CD4-positive, alpha-beta memory T cell (primary cell): ENCODE measurements at places on chromosomes 2 and 18.

- no peaks in the 10 kb centered on the region for H3K36me3 ChIP-seq
- no peaks in the 10 kb centered on the region for H3K4me1 ChIP-seq
- H3K27ac ChIP-seq: no peak overlapping the region
- no peaks in the 10 kb centered on the region for H3K27me3 ChIP-seq
- DNase-seq: no peak
Measured at GRCh38 chr2:111191877-111192276, 71.2 kb downstream of the BCL2L11 start.

- H3K27ac ChIP-seq: no peak overlapping the region
- H3K4me1 ChIP-seq: no peaks in the 10 kb centered on the region
- no peaks in the 10 kb centered on the region for H3K36me3 ChIP-seq
- no peaks in the 10 kb centered on the region for H3K27me3 ChIP-seq
Measured at GRCh38 chr2:216568576-216568975, 64.6 kb upstream of the IGFBP2 start.

- no peak overlapping the region for H3K4me3 ChIP-seq
- no peak overlapping the region for H3K27ac ChIP-seq
- H3K27me3 ChIP-seq: no peaks in the 10 kb centered on the region
- H3K4me1 ChIP-seq: peaks cover 6% of the 10 kb centered on the region
Measured at GRCh38 chr2:191645434-191646162, 32.3 kb upstream of the NABP1 start.

DNA sequence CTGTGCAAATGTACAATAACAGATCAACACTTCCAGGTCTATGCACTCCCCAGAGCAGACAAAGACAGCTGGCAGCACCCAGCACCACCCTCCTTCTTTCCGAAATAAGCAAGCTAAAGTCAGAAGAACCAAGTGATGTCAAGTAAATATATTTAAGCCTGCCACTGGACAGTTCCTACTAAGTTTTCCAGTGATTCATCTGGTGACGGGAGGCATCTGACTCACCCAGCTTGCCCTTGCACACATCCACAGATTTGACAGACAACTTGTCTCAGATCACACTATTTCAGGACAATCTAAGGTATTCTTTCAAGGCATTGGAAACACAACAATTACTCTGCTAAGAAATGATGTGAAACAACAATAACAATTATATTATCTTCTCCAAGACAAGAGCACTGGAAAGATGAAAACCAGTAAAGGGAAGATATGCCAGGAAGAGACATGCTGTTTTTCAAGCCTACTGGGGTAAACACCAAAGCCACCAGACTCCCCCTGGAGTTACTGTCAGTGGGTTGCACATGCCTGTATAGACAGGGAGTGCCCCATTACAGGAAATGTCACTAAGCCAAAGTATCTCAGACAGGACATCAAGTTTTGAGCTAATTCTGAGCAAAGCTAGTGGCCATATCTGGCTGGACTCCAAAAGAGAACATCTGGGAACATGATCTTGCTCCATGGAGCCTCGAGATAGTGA, 287.9 kb upstream of the KLHL29 start:
- H3K36me3 ChIP-seq: no peaks in the 10 kb centered on the region
- no peaks in the 10 kb centered on the region for H3K27me3 ChIP-seq
- no peaks in the 10 kb centered on the region for H3K4me1 ChIP-seq
- no peak for DNase-seq
- no peak overlapping the region for H3K27ac ChIP-seq
- no peak overlapping the region for H3K4me3 ChIP-seq

DNA sequence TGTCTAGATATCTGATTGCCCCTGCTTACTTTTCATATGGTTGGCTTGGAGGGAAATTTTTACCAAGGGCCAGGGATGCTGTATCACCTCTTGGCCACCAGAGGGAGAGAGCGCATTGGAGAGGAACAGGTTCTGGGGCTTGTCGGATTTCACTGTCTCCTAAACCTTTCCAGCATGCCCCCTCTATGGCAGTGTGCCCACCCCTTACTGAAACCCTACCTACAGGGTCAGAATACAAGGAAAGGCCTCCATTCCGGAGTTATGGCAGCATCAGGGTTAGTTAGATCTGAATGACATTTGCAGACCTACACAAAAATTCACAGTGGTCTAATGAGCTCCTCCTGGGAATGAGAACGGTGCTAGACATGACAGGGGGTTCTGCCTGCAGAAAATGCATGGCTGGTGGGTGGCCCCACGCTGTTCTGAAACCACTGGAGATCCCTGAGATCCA, 5.8 kb downstream of the SLC14A2 start:
- H3K36me3 ChIP-seq: no peaks in the 10 kb centered on the region
- H3K4me1 ChIP-seq: no peaks in the 10 kb centered on the region
- H3K4me3 ChIP-seq: no peak overlapping the region
- no peak for DNase-seq
- H3K27me3 ChIP-seq: no peaks in the 10 kb centered on the region

- DNase-seq: no peak
- no peaks in the 10 kb centered on the region for H3K27me3 ChIP-seq
- no peaks in the 10 kb centered on the region for H3K4me1 ChIP-seq
- no peaks in the 10 kb centered on the region for H3K36me3 ChIP-seq
- H3K4me3 ChIP-seq: no peak overlapping the region
Measured at GRCh38 chr18:34886177-34886576, 155.0 kb upstream of the MAPRE2 start.

- DNase-seq: no peak
- H3K36me3 ChIP-seq: no peaks in the 10 kb centered on the region
- no peak overlapping the region for H3K4me3 ChIP-seq
- H3K4me1 ChIP-seq: peaks cover 3% of the 10 kb centered on the region
- H3K27ac ChIP-seq: no peak overlapping the region
- H3K27me3 ChIP-seq: no peaks in the 10 kb centered on the region
Measured at GRCh38 chr2:196729418-196729817, 70.1 kb downstream of the GTF3C3 start.

GRCh38 chr2:149056541-149057255, 18.2 kb downstream of the LYPD6B start:
- no peak for DNase-seq
- no peak overlapping the region for H3K27ac ChIP-seq
- no peaks in the 10 kb centered on the region for H3K27me3 ChIP-seq
- H3K4me1 ChIP-seq: no peaks in the 10 kb centered on the region
- no peaks in the 10 kb centered on the region for H3K36me3 ChIP-seq
- H3K4me3 ChIP-seq: no peak overlapping the region
